Hepatocyte (in vitro differentiated cells): ENCODE measurements at places on chromosomes 1 and 21.

DNA sequence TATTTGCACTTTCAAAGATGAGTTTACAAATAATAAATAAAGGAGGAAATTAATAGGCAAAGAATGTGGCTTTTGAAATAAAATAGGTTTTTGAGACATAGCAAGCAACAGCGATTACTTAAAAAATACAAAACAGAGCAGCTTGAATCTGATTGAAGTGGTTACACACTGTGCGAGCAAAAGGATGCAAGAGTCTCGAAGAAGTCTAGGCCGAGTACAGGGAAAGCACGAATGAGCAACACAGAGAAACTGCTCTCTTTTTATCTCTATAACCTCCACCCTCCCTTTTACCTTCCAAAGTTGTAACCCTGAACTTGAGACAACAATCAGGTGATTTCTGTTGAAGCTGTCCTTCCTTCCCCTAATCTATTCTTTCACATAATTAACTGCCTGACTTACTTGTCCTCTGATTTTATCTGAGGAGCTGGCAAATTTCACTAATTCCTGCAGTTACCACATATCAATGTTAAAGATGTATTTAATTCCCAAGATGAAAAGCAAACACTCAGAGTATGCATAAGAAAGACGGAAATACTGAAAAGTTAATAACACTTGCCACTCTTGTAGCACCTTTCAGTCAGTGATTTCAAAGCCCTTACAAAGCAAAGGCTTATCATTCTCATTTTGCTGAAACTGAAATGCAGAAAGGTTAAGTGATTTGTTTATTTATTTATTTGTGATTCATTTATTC is 1030.1 kb downstream of the ADGRL2 start:
- DNase-seq, result no peak

DNA sequence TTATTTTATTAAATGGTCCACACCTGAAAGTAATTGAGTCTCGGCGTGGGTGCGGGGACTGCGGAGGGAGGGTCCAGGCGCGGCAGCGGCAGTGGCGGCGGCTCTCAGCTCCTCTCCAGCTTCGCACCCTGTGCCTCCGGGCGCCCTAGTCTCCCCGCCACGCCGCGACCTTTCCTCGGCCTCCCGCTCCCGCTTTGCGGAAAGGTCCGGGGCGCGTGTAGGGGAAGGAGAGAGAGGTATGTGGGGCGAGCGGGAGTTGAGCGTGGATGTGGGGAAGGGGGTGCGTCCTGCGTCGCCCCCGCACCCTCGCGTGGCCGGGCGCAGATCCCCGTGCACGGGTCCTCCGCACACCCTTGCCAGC is 13.4 kb upstream of the ALX3 start:
- no peak for DNase-seq

GRCh38 chr1:174017231-174017970 is 4.8 kb downstream of the RC3H1 start:
- DNase-seq, result no peak

DNA sequence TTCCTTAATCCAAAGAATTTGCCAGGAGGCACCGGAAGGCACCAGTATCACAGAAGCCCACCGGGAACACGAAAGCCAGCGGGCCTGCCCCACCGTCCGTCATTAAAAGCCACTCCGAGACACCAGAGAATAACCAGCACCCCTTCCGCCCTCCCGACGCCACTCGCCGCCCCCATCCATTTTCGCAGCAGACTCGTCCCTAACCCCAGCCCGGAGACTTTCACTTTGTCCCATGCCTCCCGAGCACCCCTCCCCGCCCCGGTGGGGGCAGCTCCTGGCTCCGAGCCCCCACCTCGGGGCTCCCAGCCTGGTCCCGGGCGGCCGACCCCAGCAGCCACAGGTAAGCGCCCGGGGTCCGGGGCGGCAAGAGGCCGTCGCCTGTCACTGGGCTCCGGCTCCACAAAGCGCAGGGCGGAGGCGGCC is 105.4 kb downstream of the SLC45A1 start:
- DNase-seq, result no peak

GRCh38 chr1:43273708-43274107 is 3.9 kb downstream of the TMEM125 start:
- no peak for DNase-seq

GRCh38 chr1:185566995-185567394 is 167.2 kb upstream of the HMCN1 start:
- DNase-seq, result peak; percentile 43

DNA sequence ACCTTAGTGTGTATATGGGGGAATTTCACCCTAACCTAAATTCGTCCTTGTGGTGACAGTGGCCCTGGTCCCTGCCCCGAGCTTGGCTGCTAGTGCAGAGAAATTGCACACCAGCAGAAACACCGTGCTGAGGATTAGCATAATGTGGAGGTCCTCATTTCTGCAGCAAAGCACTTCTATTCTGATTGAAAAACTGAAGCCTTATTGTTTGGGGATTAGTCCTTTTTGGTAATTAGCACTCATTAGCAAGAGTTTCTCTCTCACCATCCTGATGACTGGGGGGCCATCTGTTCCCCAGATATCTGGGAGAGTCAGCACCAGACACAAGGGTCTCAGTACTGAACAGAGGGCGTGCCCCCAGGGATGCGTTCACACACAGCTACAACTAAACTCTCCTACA is 55.2 kb downstream of the AJAP1 start:
- no peak for DNase-seq

DNA sequence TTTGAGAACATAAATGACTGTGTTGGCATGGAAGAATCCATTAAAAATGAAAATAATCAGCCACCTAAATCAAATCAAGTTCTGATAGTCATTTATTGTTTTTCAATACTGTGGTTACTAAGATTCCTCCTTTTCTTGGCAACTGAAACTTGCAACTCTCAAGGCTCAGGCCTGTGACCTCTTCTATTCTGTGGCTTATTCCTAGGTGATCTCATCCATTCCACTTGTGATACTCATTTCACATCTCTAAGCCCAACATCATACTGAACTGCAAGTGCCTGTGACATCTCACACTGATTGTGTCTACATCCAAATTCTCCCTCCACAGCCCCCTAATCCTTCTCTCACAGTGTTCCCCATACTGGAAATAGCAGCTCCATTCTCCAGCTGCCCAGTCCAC is 4.8 kb upstream of the ST6GALNAC5 start:
- no peak for DNase-seq

- DNase-seq, result no peak
Observed at GRCh38 chr21:19130379-19131028, 726.9 kb upstream of the TMPRSS15 start.

GRCh38 chr1:97920832-97921571 is at the start of gene DPYD:
TSS of gene DPYD (minus strand) at chr1:97921034. CDS start at chr1:97920922, 112 bp downstream.
- peak; percentile 93 for DNase-seq

GRCh38 chr1:212712451-212713303 is 13.0 kb upstream of the BATF3 start:
- no peak for DNase-seq
